D341Med (cell line): ENCODE measurements at places on chromosomes 5 and 9.

GRCh38 chr9:16367605-16368231 lies 502.8 kb downstream of the BNC2 start:
- DNase-seq = no peak

DNA sequence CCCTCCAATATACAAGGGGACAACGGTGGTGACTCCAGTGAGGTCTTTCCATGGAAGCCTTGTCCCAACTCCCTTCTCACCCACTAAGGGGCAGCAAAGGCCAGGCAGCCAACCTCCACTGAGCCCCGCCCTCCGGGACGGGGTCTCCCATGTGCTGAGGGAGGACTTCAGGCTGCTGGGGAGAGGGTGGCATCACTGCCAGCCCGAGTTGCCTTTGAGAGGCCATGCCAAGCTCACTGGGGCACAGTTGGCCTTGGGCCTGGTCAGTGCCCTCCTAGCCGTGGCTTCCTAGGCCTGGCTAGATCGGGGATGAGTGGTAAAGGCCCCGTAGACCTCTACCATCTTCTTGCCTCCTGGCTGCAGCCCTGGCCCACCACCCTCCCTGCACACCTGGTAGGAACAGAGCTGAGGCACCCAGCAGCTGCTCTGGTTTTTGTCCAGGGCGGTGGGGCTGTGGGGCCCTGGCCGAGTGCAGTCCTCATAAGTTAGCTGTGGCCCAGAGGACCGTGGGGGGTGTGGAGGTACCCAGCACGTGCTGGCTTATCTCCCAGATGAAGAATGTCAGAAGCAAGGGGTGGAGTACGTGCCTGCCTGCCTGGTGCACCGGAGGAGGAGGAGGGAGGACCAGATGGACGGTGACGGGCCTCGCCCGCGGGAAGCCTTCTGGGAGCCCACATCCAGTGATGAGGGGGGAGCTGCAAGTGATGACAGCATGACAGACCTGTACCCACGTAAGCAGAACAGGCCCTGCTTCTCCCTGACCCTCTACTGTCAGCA lies 3.2 kb downstream of the SURF2 start:
- peak; percentile 67 for DNase-seq

DNA sequence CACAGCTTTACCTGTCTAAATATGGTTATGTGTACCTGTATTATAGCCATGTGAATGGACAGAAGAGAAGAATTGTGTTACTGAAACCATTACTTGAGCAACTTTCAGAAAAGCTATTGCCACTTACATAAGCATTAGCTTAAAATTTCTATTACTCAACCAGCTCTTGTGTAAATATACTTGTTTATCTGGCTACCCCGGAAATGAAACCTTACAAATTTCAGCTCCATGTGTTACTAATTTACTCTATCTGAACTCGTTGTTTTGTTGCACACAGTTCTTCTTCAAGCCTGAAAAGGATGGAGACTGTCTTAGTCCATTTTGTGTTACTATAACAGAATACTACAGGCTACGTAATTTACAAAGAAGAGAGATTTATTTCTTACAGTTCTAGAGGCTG lies 22.5 kb upstream of the ADAMTSL1 start:
- DNase-seq = no peak

GRCh38 chr5:58498340-58498942 lies 7.2 kb downstream of the GAPT start:
- peak; percentile 46 for DNase-seq

- no peak for DNase-seq
These were observed 389.2 kb upstream of the TNC start for GRCh38 chr9:115507148-115507547.

DNA sequence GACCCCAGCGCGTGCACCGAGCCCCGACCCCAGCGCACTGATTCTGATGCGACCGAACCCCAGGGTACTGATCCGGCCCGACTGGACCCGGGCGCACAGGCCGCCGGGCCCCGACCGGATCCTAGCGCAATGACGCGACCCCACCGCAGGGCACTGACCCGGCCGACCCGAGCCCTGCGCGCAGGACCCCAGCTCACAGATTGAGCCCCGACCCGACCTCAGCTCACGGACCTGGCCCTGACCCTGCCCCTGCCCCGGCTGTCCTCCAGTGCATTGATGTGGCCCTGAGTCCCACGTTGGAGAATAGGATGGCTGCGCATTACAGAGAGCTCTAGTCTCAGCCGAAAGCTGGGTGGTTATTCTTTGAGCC lies 438 bp downstream of the TRIP13 start:
- peak; percentile 65 for DNase-seq

DNA sequence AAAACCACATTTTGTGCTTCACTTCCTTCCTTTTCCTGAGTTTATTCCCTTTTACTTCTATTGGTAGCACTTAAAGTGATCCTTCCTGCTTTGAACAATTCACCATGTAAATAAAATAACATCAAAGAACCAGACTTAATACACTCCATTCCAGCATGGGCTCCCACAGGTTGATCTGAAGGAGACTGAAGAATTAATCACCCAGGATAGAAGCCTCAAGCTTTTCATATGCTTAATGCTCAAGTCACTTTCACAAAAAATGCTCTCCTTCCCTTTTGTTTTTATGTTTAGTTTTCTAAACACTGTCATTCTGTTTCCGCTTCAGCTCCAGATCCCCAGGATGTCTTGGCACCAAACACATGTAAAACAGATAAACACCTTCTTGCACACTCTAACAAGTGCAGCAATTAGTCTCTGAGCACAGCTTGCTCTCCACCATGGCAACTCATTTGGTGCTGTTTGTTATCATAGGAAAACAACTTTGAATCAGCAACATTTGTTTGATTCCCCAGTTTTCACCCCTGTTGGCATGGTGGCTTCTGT lies 37.0 kb downstream of the DMRTA1 start:
- no peak for DNase-seq

GRCh38 chr9:4339836-4340560 lies 40.1 kb upstream of the GLIS3 start:
- no peak for DNase-seq

DNA sequence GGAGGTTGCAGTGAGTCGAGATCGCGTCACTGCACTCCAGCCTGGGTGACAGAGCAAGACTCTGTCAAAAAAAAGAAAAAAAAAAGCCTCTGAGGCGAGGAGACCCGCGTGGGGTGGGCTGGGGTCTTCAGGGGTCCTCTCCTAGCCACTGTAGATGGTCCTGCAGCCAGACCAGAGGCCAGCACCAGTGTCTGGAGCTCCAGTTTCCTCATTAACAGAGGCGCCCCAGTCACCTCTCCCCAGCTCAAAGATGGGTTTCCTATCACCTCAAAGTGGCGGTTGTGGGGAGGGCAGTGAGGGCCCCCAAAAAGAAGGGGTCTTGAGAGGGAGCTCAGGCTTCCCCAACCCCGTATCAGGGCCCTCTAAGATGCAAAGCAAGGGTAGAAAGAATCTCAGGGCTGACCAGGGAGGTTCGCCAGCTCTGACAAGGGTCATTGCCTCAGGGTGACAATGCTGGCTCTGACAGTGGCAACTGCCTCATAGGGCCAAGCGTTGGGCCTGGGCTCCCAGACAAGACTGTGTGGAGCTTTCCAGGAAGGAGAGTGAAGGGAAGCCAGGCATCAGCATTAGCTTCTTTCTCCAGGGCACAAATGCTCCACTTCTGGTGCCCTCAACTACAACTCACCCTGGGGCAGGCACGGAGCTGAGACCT lies 15.0 kb downstream of the STK10 start:
- DNase-seq = no peak

- no peak for DNase-seq
These were observed 4.4 kb downstream of the TTC16 start for GRCh38 chr9:127720031-127720864.

GRCh38 chr5:110510146-110510545 lies 216.3 kb downstream of the TMEM232 start:
- no peak for DNase-seq

GRCh38 chr5:61626639-61627282 lies 294.7 kb downstream of the ZSWIM6 start:
- no peak for DNase-seq
